Fibroblast of skin of scalp (primary cell): ENCODE measurements at places on chromosomes 2 and 18.
A peak's percentile ranks its signal among the peaks of the same experiment; 100 is the strongest.

- DNase-seq: no peak
These were observed 66.6 kb upstream of the ZEB2 start for GRCh38 chr2:144586476-144586875.

- DNase-seq: no peak
These were observed 89.4 kb upstream of the CDH7 start for GRCh38 chr18:65661391-65661790.

DNA sequence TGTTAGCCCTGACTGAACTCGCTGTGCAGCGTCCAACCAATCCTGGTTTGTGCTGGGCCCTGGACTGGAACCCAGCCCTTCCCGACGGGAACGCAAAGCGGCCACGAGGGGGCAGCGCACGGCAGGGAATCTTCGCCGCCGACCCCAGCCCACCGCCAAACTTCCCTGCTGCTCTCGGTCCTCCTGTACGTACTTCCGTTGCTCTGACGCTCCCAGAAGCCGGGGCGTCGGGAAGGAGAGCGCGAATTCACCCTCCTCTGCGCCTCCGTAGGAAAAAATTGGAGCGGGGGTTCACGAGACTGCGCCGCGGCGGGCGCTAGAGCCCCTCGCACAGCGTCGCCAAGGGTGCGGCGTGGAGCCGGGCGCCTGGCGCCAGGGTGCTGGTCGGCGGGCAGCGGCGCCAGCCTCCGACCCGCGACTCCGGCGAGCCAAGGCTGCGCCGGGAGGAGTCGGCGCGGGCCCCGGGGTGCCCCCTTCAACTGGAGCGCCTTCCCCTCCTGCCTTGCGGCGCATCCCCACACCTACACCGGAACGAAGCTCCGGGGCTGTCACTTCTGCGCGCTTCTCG lies 873 bp upstream of the SH3RF3 start:
- DNase-seq: peak; percentile 89

GRCh38 chr2:76640905-76641304 lies 881.3 kb downstream of the LRRTM4 start:
- DNase-seq: no peak

DNA sequence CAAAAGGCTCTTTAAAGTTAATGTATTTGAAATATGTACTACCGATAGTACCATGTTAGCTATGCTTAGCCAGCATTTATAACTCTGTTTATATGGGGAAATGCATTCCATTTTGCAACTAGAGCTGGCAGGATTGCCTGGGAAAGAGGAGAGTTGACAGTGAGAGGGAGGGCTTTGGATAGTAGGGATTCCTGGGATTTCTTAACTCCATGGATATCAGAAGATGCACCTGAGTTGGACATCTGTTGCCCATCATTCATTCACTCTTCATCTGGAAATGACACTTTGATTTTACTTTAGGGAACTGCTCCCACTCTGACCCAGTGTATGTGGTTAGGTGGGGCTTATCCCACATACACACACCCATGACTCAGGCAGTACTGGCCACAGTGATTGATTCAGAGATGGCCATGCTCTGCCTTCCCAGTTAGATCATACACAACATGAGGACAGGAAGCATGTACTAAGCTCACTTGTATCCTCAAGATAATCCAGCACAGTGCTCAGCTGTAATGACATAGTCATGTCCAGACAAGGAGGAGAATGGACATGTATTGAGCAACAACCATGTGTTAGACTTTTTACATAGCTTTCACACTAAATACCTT lies 248.8 kb downstream of the MREG start:
- peak; percentile 77 for DNase-seq

DNA sequence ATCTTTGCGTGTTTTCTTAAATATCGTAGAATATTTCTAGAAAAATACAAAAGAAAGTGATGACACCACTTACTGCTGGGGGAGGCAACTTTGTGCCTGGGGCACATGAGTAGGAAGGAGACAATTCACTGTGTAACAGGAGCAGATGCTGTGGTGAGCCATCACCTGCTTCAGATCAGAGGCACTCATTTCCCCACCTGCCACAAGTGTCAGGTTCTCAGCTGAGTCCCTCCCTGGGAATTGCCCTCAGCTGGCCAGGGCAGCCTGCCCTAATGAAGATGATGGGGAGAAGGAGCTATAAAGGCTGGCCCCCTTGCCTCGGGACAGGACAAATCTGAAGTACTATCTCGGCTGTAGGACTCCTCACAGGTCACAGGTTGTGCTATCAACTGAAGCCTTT lies 322.8 kb downstream of the STK39 start:
- no peak for DNase-seq

- no peak for DNase-seq
These were observed 264.5 kb downstream of the EIPR1 start for GRCh38 chr2:3113122-3113521.

DNA sequence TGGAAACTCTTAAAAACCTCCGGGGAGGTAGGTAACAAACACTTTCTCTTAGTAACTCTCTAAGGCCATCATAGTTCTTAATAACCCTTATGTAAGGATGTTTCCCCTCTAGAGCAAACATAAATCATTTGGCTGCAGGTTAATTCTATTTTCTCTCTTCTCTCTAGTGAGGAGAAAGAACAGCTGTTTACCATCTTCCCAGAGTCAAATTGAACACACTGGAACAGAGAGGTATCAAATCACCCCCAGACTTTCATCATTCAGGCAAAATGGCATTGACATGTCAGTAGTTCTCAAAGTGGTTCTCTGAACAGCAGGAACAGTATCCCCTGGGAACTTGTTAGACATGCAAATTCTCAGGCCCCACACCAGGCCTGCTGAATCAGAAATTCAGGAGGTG lies 240.7 kb downstream of the MEIS1 start:
- no peak for DNase-seq

DNA sequence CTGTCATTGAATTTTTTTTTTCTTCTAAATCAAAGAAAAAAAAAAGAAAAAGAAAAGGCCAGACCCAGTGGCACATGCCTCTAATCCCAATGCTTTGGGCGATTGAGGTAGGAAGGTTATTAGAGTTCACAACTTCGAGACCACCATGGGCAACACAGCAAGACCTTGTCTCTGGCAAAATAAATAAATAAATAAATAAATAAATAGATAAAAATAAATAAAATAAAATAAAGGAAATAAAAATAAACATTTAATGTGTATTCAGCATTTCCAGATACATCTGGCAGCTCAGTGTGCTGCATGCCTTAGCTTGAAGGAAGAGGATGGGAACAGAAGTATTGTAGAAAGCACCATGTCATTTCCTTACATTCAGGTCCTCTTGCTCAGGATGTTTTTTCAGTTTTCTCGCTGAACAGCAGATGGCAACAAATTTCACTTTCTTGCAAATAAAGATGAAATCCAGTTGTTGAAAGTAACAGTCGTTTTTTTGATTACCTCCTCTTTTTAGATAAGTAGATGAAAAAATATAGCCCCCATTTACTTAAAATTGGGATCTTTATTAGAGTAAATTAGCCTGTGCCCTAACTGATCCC lies 25.7 kb upstream of the FAM178B start:
- peak; percentile 73 for DNase-seq
